ENCODE measurements at places on chromosomes 1 and 21. TPM values are rescaled to one million over a fixed set of nuclear protein-coding genes. Genes with fewer than 3 reads are reported as not detected.

Gene PDE9A
- total RNA-seq: 8.4 TPM

Gene IL10RB
- 23.1 TPM for total RNA-seq

- no peak for DNase-seq
Observed at GRCh38 chr21:37843191-37843590, 73.1 kb downstream of the KCNJ6 start.

Gene PLA2G4A
- 3.3 TPM for total RNA-seq

DNA sequence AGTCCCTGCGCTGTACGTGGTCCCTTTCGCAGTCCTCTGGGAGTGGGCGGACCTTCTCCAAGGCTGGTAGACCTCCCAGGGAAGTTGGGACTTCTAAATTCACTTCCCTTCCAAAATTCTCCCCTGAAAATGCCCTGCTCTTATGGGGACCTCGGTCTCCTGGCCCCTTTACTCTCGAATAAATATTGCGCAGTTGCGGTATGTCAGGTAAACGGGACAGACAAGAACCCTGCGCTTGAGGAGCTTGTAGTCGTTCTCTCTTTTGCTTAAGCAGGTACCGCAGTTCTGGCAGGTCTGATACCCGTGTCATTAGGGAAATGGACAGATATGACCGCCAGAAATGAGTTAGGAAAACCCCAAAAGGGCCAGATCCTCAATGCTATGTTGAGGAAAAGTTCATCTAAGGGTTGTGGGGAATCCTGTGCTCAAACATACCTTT is 561 bp downstream of the KIF2C start:
- DNase-seq: no peak

DNA sequence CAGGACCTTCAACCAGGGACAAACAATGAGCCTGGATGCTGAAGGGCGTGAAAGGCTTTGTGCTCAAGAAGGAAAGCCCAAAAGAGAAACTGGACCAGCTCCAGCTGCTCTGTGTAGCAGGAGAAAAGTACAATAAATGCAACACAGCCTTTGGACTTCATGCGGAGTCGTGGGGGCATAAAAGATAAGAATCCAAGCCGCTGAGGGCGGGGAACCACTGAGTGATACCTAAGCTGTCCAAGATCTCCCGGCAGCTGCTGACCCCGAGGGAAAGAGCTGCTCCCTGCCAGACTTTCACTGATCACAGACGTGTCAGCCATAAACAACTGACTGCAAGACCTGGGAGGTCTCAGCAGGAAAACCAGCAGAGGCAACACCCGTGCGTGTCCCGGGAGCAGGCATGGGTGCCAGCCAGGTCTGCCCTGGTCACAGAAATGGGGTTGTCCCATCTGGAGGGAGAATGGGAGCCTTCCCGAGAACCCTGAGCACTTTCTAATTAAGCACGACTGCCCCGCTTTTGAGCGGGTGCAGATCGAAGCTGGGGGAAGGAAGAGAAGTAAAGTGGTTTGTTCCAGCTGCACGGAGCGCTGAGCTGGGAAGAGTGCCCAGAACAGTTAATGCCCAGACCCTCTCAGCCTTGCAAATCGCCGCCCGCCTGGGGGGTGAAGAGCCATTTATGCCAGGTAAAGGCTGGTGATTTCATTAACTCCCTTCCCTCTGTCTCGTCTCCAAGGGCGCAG is 68.3 kb upstream of the TARDBP start:
- no peak for DNase-seq

GRCh38 chr1:8871539-8871935 is 6.9 kb downstream of the ENO1 start:
- DNase-seq: no peak

DNA sequence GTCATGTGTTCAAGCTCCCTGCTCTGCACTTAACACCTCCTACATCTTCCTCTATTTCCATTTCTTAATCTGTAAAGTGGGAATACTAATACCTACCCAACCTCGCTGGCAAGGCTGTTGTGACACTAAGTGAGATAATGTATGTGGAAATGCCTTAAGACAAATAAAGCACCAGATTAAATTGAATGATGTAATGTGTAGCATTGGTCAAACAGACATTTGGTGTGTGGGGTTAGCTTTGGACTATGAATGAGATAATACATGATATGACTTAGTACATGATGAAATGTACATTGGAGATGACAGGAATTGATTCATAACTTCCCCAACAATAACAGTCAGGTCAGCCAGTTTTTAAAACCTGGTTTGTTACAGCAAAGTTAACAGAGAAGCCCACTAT is 5.2 kb downstream of the AMPD1 start:
- DNase-seq: no peak

Gene GJA9
- 0.48 TPM for total RNA-seq

- DNase-seq: no peak
Observed at GRCh38 chr1:233086961-233087881, 136.8 kb downstream of the NTPCR start.

DNA sequence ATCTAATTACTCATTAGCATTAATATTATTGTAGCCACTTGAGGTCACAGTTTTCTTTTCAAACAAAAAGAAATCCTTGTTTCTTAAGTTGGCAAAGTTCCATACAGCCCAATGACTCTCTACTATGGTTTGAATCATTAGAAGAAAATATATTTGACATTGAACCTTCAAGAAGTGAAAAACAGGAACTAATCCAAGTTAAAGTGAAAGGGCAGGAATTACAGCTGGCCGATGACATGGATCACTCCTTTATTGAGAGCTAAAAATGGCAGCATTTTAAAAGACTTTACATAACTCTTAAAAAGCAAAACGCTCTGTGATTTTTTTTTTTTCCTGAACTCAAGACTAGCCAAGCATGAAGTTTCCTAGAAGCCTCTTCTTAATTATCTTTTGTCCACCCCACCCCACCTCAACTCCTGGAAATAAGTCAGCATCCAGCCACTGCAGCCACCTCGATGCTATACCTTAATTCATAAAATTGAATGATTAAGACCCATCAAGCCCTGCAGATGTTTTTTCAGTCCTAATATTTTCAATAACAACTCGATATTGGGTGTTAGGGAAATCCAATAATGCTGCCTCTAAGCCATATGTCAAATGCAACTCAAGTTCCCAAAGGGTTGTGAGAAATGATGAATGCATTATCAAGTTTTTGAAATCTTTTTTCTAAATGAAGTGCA is 323.1 kb downstream of the HHIPL2 start:
- DNase-seq: no peak

Gene NOS1AP
- 9.2 TPM for total RNA-seq

Gene TCHHL1
- not detected for total RNA-seq

GRCh38 chr1:67463298-67463955 is 33.2 kb upstream of the SERBP1 start:
- no peak for DNase-seq

- DNase-seq: no peak
Observed at GRCh38 chr1:230299191-230300006, 126.7 kb downstream of the PGBD5 start.

GRCh38 chr1:208198236-208198635 is 45.9 kb downstream of the PLXNA2 start:
- no peak for DNase-seq

GRCh38 chr1:198125995-198126735 is 30.6 kb upstream of the NEK7 start:
- DNase-seq: peak; percentile 78

- no peak for DNase-seq
Observed at GRCh38 chr1:30275926-30276764, 447.2 kb downstream of the MATN1 start.

GRCh38 chr21:39502631-39503030 is 50.9 kb downstream of the SH3BGR start:
- DNase-seq: no peak

Gene PLCH2
- 1.5 TPM for total RNA-seq

Gene NBPF8
- total RNA-seq: 8.9 TPM

DNA sequence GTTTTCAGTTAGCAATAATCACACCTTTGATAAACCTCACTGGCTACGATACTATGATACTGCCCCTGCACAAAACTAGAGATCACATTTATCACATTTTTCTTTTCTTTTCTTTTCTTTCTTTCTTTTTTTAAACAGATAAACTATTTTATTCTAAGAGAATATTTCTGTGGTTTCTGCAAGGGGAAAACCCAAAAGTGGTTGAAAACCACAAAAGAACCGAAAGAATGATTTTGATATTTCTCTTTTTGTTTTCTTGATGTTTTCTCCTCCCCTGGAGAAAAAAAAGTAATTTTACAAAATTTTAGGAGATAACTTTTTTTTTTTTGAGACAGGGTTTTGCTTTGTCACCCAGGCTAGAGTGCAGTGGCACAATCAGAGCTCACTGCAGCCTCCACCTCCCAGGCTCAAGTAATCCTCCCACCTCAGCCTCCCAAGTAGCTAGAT is 18.4 kb upstream of the FRRS1 start:
- DNase-seq: no peak

Gene DNM3
- 1.7 TPM for total RNA-seq

DNA sequence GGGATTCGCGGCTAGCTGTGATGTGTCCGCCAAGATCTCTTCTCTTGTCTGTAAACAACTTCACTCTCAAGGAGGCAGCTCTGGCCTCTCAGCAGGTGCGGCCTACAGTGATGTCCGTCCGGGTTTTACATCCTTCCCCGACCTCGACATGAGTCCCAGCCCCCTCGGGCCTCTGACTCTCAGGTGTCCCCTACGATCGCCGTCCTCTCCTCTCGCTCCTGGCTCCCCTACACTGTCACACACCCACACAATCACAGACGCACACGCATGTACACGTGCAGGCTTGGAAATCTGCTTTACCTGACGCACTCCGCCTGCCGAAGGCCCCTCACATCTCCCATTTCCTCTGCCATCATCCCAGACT is 797 bp upstream of the RSPH1 start:
- DNase-seq: no peak

Gene LCE6A
- total RNA-seq: not detected

Gene ISG15
- 20.9 TPM for total RNA-seq

DNA sequence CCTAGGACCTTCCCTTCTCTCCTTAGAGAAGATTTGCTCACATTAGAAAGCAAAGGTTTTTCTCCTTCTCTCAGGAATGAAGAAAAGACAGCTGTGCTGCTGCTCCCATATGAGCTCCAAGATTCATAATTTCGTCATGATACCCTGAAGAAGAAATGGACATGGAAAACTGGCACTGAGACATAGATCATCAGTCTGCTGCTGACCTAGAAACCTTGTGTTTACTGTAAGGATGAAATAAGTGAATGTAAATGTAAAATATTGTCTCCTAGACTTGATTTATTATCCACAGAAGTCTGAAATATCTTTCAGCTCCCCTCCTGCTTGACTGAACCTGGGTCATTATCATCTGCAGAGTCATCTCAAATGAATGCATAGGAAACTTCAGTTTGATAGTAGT is 77.9 kb downstream of the ZC3H11B start:
- no peak for DNase-seq

DNA sequence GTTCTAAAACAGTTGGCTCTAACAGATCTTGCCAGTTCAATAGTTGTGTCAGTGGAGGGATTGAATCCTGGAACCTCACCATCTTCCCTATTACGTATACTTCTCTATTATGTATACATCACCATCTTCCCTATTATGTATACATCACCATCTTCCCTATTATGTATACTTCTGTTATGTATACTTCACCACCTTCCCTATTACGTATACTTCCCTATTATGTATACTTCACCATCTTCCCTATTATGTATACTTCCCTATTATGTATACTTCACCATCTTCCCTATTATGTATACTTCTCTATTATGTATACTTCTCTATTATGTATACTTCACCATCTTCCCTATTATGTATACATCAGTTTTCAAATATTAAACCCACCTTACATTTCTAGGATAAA is 34.4 kb upstream of the HP1BP3 start:
- DNase-seq: no peak

DNA sequence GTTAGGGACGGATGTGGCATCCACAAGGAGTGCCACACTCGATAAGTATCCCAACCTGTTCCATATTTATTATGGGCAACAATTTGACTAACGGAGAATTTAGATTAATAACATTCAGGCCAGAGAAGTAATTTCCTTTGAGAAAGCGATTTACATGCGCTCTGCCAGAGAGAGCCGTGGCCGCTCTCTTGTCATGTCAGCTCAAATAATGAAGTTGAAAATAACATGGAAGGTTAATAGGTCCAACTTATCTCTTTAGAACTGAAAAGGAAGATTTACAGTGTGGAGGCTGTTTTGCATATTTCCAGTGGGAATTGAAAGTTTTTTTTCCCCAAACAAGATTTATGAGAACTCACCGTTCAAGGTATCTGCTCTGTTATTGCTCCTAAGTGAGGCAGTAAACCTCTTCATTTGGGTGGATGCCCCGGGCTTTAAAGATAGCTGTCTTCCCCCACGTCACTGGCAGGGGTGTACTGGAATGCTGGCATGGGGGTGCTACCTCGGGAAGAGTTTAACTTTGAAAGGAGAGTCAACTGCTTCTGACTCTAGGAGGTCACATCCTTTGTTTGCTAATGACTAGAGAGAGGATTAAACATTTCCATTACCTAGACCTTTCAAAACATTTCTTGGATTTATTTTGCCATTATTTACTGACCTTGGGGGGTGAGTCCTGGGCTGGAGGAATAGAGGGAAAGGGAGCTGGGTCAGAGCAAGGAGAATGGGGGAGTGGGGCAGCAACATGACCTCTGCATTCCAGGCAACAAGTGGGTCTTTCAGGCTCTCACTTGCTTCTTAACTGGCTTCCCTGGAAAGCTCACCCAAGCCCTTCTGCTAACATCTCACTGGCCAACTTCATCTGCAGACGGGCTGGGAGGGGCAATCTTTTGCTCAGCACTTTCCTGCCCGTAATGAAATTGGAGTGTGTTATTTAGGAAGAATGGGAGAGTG is 204.2 kb downstream of the CAMTA1 start:
- no peak for DNase-seq

DNA sequence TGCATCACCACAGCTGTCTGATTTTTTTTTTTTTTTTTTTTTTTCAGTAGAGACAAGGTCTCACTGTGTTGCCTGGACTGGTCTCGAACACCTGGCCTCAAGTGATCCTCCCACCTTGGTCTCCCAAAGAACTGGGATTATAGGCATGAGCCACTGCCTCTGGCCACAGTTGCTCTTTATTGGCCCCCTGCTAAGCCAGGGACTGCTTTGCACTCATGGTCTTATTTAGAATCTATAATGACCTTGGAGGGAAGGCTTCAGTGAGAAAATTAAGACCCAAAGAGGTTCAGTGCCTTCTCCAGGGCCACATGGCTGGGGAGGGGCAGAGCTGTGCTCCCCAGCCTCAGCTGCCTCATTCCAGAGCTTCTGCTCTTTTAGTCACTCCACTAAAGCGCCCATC is 84.9 kb downstream of the PTPRU start:
- no peak for DNase-seq

- peak; percentile 60 for DNase-seq
Observed at GRCh38 chr1:19067182-19067911, 110.9 kb upstream of the IFFO2 start.

- DNase-seq: no peak
Observed at GRCh38 chr1:9284061-9284460, 8.6 kb upstream of the SPSB1 start.

DNA sequence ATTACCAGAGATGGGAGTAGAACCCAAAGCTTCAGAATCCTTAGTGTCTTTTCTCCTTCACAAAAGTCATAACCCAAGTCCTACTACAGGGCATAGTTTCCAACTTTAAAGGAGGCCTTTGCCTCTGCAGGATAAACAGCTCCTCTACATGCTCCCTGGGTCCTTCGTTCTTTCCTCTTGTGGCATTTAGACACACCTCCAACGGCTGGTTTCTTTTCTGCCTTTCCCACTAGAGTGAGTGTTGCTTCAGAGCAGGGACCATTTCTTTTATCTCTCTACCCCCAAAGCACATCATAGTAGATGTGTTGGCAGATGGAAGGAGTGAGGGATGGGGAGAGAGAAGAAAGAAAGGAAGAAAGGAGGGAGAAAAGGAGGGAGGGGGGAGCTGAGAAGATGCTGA is 144.7 kb upstream of the SPATA6 start:
- no peak for DNase-seq

Gene ACP6
- total RNA-seq: 85.3 TPM

GRCh38 chr1:6955357-6956094 is 170.3 kb downstream of the CAMTA1 start:
- DNase-seq: peak; percentile 29
